ENCODE measurements at places on chromosomes 6 and 20.

- DNase-seq: no peak
Measured at GRCh38 chr20:34713194-34713943, 9.2 kb downstream of the TP53INP2 start.

- no peak for DNase-seq
Measured at GRCh38 chr6:118326712-118327111, 221.4 kb upstream of the PLN start.

DNA sequence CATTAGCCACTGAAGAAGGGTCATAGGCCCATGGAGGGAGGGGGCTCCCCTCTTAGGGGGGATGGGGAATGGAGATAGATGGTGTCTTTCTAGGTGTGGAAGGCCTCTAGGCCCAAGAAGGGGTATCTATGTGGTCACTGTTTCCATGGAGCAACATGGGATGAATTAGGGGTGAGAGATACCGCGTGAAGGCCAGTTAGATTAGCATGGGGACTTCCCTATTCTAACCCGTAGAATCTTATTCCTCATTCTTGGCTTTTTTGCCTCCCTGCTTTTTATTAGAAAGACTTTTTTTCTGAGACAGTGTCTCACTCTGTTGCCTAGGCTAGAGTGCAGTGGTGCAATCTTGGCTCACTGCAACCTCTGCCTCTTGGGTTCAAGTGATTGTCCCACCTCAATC, 3.2 kb downstream of the RAB44 start:
- no peak for DNase-seq

- no peak for DNase-seq
Measured at GRCh38 chr6:137734005-137734874, 132.8 kb upstream of the TNFAIP3 start.

GRCh38 chr6:158512809-158513208, 47.1 kb upstream of the TMEM181 start:
- no peak for DNase-seq

DNA sequence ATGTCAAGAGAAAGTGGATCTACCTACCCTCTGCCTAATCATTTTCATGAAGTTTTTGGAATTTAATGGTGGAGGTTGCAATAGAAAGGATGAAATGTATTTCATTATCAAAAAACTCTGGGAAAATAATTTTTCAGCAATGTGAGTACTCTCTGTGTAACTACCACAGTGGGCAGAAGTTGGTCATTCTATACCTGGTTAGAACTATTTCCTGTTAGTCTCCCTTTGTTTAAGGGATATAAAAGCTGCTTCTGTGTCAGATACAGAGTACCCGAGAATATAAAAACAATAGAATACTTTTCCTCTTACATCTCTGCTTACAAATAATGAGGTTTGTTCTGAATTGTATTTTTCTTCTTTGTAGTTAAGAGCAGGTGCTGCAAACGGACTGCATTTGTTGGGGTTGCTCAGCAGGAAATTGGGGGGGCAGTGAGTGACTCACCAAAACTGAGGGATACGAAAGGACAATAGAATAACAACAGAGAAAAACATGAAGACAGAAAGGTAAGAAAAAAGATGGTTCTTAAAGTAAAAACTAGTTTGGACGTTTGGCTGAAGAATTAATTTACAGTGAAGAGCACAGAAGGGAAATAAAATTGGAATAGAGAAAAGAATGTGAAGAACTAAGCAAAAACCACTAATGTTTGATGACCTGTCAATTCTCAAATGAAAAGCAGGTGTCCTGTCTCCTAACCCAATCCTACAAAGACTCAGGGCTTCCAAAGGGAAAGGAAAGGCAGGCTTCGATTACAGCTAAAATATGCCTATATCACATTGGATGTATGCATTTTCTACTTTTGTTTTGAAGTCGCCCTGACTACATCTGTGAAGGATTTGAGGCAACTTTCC, 703.1 kb downstream of the RFPL4B start:
- DNase-seq: peak; percentile 28

DNA sequence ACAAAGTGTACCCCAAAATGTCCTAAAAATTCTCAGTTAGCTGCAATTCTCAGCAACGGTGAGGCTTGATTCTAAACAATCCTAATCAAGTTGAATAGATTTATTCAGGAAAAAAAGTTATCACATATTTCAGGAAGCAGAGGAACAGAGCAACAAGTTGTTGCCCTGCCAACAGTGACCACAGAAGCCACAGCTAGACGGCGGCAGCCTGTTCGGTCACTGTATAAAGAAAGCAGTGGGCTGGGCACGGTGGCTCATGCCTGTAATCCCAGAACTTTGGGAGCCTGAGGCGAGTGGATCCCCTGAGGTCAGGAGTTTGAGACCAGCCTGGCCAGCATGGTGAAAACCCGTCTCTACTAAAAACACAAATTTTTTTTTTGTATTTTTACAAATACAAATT, 171.2 kb upstream of the BMP5 start:
- DNase-seq: no peak

DNA sequence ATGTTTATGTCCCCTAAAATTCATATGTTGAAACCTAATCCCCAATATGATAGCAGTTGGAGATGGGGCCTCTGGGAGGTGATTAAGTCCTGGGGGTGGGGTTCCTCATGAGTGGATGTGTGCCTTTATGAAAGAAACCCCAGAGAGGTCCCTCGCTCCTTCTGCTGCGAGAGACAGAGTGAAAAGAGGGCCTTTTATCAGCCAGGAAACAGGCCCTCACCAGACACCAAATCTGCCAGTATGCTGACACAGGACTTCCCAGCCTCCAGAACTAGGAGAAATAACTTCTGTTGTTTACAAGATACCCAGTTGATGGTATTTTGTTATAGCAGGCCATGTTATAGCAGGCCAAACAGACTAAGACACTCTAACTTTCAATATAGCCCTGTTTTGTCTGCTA, 100.9 kb upstream of the NFATC2 start:
- DNase-seq: no peak

DNA sequence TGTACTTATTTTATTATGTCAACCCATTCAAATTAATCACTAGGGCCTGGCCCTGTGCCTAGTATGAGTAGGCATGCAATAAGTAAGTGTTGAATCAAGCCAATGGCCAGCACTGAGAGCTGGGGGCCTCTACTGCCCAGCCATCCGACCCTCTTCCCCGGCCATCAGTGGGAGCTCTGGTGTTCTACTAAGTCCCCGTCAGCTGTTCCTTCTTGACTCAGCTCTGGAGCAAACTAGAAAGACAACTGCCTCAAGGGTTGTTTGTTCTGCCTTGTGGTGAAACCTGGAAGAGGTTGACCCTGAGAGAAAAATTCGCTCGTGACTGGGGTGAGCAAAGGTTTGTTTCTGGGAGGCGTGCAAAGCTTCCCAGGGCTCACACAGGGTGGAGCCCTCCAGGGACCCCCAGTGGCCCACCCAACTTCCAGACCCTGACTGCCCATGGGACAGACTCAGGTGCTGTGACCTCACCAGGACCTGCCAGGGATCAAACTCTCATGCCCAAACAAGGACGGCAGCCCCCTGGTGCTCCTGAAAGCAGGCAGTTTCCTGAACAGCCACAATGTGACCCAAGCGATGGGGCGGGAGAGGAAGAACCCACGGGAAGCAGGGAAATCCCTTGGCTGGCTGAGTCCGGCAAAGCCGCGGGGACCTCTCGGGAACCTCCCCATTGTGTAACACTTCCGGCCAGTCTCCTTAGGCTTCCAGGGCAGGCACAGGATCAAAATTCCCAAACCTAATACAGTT, 50.4 kb downstream of the BANF2 start:
- no peak for DNase-seq

DNA sequence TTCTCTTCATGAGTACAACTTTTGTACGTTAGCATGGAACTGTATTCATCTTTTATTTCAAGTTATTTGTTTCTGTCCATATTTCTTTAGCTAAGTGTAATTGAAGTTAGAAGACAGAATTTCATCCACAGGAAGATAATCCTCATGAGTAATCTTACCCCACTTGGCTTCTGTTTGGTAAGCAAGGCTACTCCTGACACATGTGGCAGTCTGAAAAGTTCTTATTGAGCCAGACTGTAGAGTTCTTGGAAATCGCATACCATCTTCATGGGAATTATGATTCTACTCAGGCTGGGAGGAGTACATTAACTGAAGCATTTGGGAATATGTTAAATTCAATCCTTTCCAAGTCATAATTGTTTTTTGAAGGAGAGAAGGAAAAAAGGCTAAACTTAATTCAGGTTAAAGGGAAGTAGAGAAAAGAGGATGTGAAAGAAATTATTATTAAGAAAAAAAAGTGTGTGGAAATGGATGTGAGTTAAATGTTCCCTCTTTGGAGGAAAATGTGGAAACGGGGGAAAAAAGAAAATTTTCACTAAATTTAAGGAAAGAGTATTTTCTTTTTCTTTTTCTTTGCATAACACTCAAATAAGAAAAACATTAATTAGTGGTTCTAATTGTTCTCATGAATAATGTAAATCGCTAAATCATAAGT, 41.5 kb upstream of the TENT5A start:
- no peak for DNase-seq

DNA sequence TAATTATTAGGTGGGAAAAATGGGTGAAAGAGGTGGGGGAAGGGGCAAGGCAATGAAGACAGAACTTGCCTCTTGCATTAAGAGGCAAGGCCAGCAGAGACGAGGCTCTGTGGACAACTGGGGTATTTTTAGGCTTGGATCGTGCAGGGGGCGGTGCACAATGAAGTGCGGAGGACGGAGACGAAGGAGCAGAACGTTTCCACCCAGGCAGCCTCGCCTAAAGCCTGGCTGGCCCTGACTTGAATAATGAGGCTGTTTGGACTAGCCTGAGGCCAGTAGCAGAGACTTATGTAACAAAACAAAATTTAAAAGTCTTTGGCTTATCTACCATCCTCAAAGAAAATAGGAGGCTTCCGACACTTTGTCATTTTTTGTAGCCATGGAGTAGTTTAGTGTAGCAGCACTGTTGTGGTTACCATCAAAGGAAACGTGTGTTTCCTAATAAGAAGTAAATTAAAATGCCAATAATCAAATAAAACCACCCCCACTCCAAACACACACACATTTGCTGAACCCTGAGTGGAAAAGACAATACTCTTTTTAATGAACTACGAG, 370.0 kb upstream of the CNR1 start:
- no peak for DNase-seq

GRCh38 chr20:2902291-2902690, 29.0 kb downstream of the PTPRA start:
- no peak for DNase-seq

DNA sequence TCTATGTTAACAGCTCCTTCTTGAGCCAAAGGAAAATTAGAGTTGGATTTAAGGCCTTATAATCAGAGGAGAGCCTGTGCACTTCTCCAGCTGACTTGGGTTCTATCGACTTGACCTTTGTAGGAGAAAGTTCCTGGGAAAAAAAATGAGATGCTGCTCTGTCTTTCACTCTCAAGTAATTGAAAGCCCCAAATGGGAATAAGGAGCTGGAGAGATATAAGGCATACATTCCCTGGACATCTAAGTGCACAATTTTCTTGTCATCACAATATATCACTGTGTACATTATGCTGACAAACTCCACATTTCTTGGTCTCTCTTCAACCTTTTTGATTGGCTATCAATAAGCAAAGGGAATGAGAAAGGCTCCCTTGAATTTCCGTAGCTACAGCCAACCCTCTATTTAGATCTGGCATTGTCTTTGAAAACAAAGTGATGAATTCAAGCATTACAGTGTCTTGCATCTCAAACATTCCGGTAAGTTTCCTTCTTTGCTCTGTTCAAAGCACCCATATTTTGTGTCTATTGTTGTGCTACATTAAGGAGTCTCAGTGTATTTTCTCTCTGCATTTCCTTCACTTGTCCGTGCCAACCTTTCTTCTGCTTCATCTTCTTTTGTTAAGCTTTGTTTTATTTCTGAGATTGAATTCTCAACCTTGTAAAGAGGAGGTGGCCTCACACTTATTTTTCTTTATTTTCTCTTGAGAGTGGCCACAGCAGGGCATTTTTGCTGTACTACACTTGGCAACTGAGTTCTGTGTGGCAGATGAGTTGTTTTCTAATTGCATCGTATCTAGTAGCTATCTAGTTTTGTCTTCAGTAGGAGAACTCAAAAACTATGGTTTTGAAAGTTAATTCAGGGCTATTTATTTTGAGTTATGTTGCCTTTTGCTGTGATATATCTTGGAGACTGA, 450.3 kb upstream of the MAN1A1 start:
- peak; percentile 19 for DNase-seq

DNA sequence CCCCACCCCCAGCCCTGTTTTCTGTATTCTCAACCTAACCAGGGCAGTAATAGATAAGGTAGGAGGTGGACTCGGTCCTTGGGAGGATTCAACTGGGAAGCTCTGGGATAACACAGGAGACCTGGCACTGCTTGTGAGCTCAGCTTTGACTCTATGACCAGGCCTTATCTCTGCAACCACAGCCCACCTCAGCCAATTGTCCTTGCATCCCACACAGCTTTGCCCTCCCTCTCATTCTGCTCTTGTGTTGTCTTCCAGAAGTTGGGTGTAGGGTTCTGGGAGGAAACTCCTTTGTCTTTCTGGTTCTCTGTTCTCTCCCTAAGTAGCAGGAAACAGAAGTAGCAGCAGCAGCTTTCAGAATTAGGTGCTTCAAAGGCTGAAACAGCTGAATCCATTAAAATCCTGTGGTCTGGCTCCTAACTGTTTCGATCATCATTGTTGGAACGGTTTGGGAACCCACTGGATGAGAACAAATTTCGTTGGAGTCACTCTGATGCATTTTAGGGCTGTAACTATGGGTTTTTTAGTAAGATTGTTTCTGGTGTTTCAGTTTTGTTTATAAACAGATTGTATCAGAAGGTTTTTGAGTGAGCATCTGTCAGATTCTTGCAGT, 32.4 kb upstream of the SNX9 start:
- no peak for DNase-seq

GRCh38 chr6:129890164-129890563, 29.0 kb upstream of the TMEM244 start:
- DNase-seq: no peak

DNA sequence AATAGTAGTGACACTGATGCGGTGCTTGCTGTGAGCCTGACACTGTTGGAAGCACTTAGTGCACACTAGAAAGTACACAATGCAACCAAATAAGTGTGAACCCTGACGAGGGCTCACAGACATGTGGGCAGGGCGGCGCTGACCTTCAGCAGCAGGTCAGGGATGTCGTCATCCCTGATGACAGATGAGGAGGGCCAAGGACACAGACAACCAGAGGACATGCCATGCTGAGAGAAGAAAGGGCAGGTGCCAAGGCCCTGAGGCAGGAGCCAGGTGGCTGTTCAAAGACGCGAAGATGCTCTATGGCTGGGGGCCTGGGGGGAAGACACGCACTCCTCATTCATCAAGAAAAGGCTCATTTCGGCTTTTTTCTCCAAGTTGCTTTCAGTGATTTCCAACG, 176.4 kb upstream of the CST7 start:
- DNase-seq: no peak

GRCh38 chr6:158409451-158409850, 97.2 kb downstream of the TULP4 start:
- DNase-seq: no peak

GRCh38 chr6:72624557-72625160, 2.8 kb downstream of the KCNQ5 start:
- DNase-seq: peak; percentile 48

- no peak for DNase-seq
Measured at GRCh38 chr6:73631849-73632248, 21.9 kb downstream of the SLC17A5 start.
